ENCODE measurements at places on chromosomes 6 and 20.

GRCh38 chr6:82555801-82556200 lies 192.2 kb downstream of the TPBG start:
- no peak for DNase-seq

DNA sequence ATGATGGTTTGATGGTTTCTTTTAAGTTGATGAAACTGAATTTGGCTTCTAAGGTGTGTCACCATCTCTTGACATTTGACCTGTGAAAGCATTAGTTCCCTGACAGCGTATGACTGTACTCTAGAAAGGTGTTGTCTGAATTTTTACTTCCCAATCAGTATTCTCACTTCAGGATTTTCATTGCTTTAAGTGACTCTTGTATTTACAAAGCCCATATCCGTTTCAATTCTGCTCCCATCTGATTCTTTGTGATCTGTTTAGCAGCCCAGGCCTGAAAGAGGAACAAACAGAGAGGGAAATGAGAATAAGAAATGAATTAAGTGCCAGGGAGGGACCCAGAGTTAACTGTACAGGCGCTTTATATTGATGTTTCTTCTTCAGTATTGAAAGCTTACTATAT lies 73.7 kb downstream of the FARS2 start:
- DNase-seq = no peak

DNA sequence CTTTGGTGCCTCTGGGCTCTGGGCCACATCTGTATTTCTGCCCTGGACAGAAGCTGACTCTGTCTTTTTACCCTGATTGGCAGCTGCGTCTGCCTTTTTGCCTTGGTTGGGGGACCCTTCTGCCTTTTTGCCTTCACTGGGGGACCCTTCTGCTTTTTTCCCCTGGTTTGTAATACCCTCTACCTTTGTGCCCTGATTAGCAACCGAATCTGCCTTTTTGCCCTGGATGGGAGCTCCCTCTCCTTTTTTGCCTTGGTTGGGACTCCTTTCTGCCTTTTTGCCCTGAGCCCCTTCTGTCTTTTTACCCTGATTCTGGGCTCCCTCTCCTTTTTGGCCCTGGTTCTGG lies 23.4 kb downstream of the RRBP1 start:
- DNase-seq = no peak

DNA sequence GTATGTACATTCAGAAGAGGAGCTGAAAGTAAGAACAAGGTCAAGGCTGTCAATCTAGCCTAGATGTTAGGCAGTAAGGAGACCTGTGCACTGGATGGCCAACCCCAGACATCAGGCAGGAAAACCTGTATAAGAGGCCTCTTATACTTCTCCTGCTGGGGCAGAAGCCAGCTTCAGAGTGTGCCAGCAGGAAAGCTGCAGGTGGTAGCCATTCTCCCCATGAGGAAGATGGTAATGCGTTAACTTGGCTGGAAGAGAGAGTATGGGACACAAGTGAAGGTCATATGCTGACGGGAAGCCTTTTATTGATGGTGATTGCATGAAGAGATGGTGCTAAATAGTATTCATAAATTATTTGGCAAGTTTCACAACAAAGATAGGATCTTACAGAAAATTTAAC lies 20.6 kb downstream of the NHLRC1 start:
- DNase-seq = no peak

DNA sequence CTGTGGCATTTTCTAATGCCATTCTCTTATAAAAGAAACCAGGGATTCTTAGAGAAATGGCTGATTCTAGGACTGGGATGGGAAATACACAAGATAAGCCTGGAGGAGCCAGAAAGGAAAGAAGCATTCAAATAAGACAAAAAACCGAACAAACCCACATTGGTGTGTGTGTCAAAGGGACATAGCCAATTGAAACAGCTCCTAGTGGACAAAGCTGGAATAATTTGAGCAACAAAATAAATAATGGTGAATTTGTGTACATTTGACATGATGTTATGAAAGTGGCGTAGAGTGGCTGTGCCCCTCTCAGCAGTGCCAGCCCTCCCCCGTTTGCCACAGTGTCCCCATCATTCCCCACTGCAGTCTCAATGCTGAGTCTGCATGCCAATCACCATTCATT lies 55.5 kb downstream of the B3GAT2 start:
- DNase-seq = no peak

DNA sequence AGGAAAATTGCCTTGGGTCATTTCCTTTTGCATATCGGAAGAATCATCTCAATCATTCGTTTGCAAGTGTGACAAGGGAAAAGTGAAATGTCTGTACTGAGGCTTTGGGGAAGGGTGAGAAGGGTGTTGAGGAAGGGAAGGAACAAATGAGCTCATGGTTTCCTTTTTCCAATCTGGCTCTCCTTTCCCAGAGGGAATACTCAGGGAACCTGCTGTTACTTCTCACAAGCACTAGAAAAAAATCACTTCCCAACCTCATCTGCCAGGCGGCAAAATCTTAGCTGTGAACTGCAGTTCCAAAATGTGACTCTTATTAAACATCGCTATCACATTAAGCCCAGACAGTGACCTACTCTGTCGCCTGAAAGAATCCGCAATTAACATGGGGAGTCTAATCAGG lies 258.1 kb downstream of the ZNF217 start:
- no peak for DNase-seq

Data from tibial nerve (tissue), 4 donors.